Kidney (tissue), 22 donors: ENCODE measurements at places on chromosomes 7 and 10. TPM values are rescaled to one million over a fixed set of nuclear protein-coding genes. Genes with fewer than 3 reads are reported as not detected.

CUZD1 gene
- polyA plus RNA-seq, result 0.65 TPM

BZW2 gene
- 24.8 TPM for polyA plus RNA-seq

CPEB3 gene
- polyA plus RNA-seq, result 2.3 TPM

ASB10 gene
- 0.22 TPM for polyA plus RNA-seq

HOXA6 gene
- polyA plus RNA-seq, result 1.1 TPM

STOX1 gene
- polyA plus RNA-seq, result 1.5 TPM

NRCAM gene
- 16.8 TPM for polyA plus RNA-seq

TFAM gene
- polyA plus RNA-seq, result 18.5 TPM

MYOZ1 gene
- polyA plus RNA-seq, result 9.2 TPM

C10orf67 gene
- 1.1 TPM for polyA plus RNA-seq

DNA sequence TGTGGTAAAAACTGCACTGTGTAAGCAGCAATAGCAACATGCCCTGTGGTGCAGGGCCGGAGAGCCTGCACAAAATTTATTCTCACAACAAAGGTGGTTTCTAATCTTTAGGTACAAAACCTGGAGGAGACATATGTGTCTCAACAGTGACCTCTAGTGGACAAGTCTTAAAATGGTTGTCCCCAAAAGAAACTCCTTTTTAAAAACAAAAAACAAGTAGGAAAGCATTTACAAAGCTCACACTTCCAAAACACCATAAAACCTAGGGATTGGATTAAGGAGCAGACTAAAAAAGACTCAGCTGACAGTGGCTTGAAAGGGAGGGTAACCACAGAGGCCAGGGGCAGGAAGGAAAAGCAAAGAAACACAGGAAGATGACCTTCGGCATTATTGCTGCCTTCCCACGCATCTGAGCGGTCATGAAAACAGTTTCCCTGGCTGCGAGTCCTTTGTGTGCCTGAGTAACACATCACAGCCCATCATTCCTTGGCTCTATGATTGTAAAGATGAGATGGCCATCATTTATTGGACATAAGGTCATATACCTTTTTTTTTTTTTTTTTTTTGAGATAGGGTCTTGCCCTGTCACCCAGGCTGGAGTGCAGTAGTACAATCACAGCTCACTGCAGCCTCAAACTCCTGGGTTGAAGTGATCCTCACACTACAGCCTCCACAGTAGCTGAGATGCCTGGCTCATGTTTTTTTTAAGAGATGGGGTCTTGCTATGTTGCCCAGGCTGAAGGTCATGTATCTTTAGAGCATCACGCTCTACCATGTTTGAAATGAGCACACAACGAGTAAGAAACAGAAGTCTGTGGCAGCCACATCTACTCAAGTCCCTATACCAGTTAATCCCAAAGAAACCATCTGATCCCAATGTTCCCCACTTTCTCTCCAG lies 39.5 kb downstream of the RSU1 start:
- DNase-seq, result no peak

DNA sequence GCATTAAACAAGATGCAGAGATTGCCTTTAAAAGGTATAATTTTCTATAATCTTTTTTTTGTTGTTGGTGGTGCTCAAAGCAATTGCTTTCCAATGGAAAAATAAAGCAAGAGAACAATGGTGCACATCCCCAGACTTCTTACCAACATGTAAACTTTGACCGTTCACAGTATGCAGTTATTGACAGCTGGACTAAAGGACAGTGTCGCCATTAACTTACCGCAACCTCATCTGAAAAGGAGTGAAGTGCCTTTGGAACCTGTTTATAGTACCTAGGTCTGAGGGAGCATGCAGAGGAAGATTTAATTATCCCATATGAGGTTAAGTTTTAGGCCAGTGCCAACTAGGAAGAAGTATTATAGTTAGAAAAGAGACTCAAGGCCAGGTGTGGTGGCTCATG lies 654.5 kb downstream of the PARD3 start:
- DNase-seq, result no peak

GRCh38 chr7:148265896-148266295 lies 324.7 kb upstream of the C7orf33 start:
- DNase-seq, result no peak

GRCh38 chr7:21617916-21618390 lies 75.1 kb downstream of the DNAH11 start:
- DNase-seq, result no peak

DNA sequence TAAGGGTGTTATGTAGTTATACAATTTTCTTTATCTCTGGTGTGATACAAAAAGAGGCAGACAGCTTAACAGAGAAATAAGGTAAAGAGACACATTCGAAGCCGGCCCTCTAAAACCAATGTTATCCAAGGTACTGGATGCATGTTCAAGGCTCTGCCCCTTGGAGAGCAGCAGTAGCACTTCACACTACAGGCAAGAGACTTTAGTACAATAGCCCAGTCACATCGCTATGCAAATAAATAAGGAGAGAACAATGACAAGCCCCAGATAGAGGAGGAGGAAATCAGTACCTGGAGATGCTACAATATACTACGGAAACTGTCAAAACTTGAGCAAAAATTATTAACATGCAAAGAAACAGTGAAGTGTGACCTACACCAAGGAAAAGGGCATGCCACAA lies 111.1 kb downstream of the ITGB1 start:
- no peak for DNase-seq

DNA sequence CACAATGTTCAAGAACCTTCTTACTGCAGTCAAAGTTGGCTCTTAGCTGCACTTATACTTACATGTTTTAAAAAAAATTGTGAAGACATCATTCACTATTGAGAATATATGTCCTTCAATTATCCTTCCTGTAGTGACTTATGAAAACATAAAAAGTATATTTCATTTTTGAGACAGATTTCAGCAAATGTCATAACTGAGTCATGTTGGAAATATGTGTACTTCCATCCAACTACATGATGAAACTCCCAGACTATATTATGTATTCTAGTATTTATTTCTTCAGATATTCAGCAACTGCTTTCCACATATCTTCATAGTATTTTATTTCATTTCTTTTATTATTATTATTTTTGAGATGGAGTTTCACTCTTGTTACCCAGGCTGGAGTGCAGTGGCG lies 160.2 kb downstream of the ARHGAP12 start:
- DNase-seq, result no peak

GRCh38 chr10:133275684-133276092 lies 980 bp downstream of the ADAM8 start:
- DNase-seq, result peak; percentile 9

GRCh38 chr7:133059263-133059662 lies 22.6 kb downstream of the CHCHD3 start:
- DNase-seq, result no peak

DNA sequence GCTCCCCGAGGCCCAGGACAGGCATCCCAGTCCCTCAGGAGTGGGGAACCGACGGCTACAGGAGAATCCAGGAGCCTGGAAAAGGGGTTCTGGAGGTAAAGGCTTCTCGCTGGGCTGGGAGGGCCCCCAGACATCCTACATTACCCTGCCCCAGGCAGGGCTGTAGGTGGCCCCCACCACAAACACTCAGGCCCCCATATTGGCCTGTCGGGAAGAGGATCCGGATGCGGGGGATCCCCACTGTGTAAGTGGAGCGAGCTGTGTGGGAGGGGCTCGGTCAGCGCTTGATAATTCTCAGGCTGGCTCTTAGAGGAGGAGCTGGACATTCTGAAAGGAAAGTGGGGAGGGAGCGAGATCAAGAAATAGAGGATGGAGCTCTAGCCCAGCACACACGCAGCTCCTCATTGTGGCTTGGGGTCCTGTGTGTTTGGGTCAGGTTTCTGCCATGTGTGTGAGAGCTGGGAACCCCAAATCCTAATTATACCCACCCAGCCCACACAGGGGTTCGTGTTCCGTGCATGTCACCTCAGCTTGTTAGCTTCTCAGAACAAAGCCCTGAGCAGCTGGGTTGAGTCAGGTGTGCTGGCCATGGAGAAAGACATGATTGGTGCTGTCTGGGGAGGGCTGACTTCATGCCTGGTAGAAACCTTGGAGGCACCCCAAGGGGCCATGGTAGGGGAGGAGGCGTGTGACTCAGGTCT lies 49.4 kb downstream of the ZNF467 start:
- DNase-seq, result no peak

DNA sequence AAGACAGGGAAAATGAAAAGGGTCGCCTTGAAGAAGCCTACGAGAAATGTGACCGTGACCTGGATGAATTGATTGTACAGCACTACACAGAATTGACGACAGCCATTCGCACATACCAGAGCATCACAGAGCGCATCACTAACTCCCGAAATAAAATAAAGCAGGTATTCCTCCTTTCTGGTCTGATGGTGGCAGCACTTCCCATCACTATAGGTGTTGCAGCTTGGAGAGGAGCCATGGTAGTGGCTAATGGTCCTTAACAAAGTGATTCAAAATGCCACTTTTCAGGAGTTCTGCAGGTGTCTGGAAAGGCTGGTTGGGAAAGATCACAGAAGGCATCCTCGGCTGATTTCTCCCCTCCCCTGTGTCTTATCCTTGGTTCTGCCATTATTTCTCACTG lies 22.1 kb downstream of the EXOC4 start:
- no peak for DNase-seq

DNA sequence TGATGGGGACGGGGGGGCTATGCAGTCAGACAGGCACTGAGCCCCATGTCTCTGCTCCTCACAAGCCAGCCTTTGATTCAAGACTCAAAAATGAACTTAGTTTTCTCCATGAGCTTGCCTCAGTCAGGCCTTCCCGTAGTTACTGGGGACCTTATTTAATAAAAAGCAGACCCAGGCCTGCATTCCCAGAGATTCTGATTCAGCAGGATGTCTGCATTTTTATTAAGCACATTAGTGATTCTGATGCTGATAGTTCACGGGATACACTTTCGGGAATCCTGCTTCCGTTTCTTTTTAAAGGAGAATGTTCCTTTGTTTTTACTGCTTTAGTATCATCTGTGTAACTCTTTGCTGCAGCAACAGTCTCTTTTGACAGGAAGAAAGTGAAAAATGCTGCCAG lies 28.3 kb upstream of the PLPP4 start:
- no peak for DNase-seq

DNA sequence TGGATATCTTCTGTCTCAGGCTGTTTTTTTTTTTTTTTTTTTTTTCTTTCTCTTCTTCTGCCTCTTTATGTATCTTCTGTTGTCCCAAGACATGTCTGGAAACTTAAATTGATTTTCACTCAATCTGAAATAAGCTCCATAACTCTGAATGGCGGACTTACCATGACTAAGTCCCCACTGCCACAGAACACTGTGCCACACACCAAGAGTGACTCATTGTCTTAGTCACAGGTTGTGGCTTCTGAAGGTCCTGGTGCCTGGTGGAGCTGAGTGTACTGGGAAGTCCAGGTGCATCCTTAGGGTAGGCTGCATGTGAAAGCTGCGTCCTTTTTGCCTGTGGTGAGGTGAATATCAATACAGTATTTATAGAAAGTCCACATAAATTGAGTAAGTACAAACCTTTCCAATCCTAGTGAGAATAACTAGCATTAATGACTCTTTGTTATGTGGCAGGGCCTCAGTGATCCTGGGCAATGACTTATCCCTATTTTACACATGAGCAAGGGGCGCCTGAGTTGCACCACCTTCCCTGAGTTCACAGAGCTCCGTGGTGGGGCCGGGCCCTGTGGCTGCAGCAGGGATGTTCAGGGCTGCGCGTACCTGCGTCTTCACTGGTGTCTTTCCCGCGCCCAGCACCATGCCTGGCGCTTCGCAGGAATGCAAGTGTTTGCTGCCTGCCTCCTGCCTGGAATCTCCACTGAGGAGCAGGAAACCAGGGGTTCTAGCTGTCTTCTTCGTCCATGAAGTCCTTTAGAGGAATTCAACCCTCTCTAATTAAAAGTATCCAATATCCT lies 4.3 kb downstream of the PFKP start:
- DNase-seq, result no peak

- DNase-seq, result peak; percentile 90
Observed at GRCh38 chr10:69800109-69800508, 1.6 kb upstream of the COL13A1 start.

DNA sequence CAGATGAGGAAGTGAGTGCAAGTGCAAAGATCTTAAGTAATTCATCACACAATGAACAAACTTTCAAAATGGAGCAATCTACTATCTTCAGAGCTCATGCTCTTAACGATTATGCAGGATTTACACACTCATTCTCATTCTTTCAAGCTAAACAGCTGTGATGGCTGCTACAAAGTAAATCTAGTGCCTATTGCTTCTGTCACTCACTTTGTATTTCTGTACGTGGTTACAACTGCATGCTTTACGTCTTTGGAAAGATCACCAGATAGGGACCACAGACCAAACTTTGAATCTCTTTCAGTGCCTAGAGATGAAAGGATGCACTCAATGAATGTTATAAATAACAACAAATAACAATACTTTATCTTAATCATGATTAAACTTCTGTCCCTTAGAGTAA lies 194.6 kb downstream of the MAGI2 start:
- no peak for DNase-seq

GRCh38 chr7:13990319-13990983 lies 985 bp upstream of the ETV1 start:
- peak; percentile 92 for DNase-seq

GRCh38 chr10:63368365-63368764 lies 97.4 kb downstream of the JMJD1C start:
- no peak for DNase-seq

DNA sequence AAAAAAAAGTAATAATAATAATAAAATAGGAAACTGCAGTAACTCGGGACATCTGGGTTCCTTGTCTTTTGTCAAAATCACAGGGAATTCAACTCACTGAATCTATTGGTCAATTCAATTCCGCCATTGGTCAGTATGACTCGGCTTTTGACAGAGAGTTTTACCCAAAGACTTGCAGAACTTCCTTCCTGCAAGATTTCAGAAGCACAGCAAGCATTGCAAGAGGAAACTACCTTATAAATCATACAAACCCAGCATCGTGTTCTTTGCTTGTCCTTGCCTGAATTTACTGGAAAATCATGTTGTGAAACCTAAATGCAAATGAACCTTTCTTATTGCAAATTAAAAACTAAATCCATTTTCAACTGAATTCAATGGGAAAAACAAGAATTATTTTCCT lies 15.5 kb downstream of the KLF6 start:
- no peak for DNase-seq

GRCh38 chr10:78166261-78166660 lies 132.6 kb downstream of the RPS24 start:
- no peak for DNase-seq

- DNase-seq, result peak; percentile 56
Observed at GRCh38 chr7:124856299-124856888, 73.2 kb downstream of the POT1 start.

DNA sequence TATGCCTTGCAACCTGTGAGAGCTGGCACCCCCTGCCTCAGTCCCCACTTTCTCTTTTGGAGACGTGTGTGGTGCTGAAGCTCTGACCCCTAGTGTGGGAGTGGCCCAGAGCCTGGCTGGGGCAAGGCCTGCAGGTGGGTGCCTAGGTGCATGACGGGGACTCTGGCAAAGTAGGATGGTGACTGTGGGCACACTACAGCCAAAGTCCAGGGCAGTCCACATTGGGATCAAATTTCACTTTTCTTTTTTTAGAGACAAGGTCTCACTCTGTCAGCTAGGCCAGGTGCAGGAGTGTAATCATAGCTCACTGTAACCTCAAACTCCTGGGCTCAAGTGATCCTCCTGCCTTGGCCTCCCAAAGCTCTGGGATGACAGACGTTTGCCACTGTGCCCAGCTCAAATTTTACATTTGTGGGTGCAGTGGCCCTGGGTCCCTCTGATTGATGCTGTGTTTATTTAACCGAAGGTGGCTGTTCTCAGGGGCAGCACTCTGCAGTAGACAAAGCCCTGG lies 52.3 kb downstream of the NEURL1 start:
- no peak for DNase-seq

- DNase-seq, result no peak
Observed at GRCh38 chr7:47952224-47952623, 4.0 kb upstream of the PKD1L1 start.
